Activated naive CD8-positive, alpha-beta T cell treated with anti-CD3 and anti-CD28 coated beads, Interleukin-2, amount 10 ng/mL, durations not matched to agents 7 days and 5 days (primary cell): ENCODE measurements at places on chromosomes 5 and 9. TPM values are rescaled to one million over a fixed set of nuclear protein-coding genes. Genes with fewer than 3 reads are reported as not detected.

Gene DMGDH
- total RNA-seq, result not detected

Gene NEUROG1
- not detected for total RNA-seq

Gene WDR41
- total RNA-seq, result 29.2 TPM

Gene TMEM252
- total RNA-seq, result not detected

Gene SHISAL2B
- total RNA-seq, result not detected

Gene PCDHGB1
- total RNA-seq, result not detected

Gene FGF1
- total RNA-seq, result not detected

Gene SLC6A7
- not detected for total RNA-seq

Gene IFNB1
- total RNA-seq, result 0.37 TPM

Gene AGXT2
- total RNA-seq, result not detected

Gene ADRA1B
- total RNA-seq, result not detected

Gene DAP
- total RNA-seq, result 50.2 TPM

Gene ACTBL2
- not detected for total RNA-seq
